ENCODE measurements at places on chromosomes 4 and X.

- DNase-seq: no peak
These were observed 405.9 kb upstream of the PITX2 start for GRCh38 chr4:111028795-111029194.

DNA sequence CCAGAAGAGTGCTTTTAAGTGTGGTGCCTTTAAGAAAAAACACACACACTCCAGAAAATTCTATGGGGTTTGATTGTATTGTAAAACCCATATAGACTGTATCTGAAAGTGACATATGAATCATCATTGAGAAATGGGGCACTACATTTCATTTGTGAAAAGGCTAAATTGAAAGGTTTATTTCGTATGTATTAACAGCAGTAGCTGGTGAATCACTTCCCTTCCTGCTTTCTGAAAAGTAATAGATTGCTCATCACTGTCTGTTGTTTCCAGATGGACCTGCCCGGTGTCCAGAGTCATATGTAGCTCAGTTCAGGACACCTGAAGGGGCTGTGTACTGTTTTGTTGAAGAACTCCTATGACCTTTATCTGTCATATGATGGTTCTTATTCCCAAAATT lies 28.1 kb upstream of the HPRT1 start:
- DNase-seq: no peak

DNA sequence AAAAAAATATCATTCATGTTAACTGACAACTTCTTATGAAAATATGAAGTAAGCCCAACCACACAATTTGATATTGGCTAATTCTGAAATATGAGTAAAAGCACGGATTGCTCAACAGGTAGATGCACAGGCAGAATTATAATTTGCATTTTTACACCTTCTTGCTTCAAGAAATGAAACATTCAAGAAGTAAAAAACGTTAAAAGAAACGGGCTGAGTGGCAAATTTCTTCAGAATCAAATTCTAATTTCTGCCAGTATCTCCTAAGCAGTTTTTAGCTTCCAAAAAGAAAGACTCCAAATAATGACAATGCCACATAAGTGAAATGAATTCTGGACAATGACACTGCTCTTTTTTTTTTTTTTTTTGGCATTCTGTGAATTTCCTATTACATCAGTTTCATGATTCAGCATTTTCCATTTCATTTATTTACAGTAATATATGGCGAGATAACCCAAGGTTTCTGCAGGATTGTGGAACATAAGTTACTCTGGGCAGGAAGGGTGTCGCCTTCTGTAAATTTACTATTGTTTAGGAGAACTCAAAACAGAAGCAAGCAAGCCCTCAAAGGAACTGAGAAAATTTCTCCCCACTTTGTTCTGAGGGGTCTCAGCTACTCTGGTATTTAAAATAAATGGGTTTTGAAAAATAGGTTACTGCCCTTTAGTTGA lies 1.4 kb downstream of the SEL1L3 start:
- DNase-seq: no peak

GRCh38 chr4:121829511-121829910 lies 5.8 kb upstream of the CCNA2 start:
- DNase-seq: no peak

GRCh38 chrX:25726539-25726938 lies 411.6 kb upstream of the MAGEB18 start:
- no peak for DNase-seq

DNA sequence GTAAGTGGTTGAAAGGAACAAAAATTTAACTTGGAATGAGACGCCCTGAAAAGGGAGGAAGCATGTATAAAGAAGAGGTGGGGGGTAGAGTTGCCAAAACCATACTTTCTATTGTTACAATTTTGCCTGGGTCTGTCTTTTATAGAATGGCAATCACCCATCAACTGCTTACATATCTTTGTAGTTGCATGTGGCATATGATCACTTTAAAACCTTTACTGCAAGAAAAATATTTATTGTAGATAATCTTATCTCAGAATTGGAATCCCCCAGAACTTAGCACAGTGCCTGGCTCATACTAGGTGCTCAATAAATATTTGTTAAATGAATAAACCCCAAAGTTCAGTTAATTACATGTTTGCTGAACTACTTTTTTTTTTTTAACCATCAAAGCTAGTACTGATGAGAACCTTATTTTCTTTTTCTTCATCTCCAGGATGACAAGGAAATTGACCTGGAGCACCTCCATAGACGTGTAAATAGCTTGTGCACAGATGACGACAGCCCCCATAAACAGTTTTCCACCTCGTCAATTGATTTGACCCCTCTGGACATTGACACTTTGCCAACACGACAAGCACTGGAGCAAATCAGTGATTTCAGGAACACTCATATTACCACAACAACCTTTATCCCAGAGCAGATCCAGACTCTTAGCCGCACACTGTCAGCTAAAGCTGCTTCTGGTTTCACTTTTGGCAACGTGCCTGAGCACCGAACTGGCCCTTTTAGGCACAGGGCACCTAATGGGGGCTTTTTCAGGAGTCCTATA lies 56.7 kb upstream of the ATOH1 start:
- no peak for DNase-seq

DNA sequence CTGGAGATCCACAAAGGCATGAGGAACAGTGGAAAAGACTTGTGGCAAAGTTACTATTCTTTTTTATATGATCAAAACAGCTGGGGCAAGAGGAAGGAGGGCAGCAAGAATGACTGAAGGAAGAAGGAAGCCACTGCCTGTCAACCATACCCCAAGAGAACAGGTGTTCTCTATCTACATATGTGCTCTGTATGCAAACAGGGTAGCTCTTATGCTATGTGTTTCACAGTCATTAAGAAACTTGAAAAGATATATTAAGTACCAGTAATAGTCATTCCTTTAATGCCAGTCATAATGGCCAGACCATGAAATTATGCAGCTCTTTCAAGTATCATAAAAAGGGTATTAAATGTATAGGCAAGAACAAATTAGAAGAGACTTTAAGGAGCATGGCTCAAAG lies 363.9 kb downstream of the KLHL13 start:
- no peak for DNase-seq

DNA sequence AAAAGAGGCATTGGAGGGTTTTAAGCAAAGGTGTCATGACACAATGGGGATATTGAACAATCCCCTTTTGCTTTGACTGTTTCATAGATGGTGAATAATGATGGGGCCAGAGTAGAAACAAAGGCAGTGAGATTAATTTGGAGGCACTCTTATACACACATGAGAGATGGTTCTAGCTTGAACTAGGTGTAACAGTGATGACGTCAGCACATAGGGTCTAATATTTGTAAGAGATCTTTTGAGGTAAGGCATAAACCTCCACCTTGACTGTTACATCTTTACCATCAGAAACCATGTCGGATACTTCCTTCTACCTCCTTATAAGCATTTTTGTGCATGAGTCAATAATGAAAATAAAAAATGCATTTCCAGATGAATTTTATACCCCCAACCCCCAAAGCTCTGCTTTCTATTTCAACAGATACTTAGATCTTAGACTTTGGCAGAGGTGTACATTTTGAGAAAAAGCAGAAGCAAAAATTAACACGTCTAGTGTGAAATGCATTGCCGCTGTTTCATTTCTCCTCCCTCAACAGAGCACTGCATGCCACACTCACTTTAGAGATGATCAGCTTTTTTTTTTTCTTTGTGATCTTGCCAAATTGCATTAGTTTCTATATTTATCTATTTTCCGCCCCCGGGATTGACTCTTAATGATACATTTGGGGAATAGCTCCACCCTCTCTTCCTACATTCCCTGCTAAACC lies 87.2 kb downstream of the HS3ST1 start:
- DNase-seq: no peak

- no peak for DNase-seq
These were observed 47.4 kb downstream of the CXXC4 start for GRCh38 chr4:104447294-104447693.

- no peak for DNase-seq
These were observed 516.1 kb upstream of the ZFP42 start for GRCh38 chr4:187479511-187479910.

DNA sequence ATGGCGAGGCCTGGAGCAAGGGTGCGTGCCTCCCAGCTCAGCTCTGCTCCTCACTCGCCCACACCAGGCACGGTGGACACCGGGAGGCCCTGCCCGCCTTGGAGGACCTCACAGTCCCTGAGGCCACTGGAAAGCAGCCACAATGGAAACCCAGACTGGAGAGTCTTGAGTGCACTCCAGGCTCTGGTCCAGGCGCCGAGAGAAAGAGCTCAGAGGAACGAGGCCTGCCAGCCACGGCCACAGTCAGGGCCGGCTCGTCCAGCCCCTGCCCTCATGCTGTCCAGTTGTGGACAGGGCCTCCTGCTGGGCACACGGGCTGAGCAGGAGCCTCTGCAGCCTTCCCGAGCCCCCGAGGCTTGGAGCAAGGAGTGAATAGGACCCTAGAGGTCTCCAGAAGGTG lies 53.3 kb upstream of the GRPEL1 start:
- no peak for DNase-seq

DNA sequence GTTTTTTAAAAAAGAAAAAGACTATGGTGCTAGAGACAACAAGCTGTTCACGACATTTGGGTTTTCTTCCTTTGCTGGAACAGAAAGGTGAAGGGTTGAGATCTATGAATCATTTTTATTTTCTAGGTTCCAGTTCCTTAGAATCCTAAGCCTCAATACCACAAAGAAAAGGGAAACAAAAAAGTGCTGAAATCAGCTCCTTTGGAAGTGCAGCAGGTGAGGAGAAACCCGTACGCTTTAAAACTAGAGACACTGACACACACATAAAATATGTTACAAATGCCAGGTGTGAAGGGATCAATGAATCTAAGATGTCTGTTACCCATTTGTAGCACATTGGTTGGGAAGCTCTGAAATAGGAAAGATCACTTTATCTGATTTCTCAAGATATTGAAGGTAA lies 125.2 kb downstream of the AREG start:
- DNase-seq: no peak

DNA sequence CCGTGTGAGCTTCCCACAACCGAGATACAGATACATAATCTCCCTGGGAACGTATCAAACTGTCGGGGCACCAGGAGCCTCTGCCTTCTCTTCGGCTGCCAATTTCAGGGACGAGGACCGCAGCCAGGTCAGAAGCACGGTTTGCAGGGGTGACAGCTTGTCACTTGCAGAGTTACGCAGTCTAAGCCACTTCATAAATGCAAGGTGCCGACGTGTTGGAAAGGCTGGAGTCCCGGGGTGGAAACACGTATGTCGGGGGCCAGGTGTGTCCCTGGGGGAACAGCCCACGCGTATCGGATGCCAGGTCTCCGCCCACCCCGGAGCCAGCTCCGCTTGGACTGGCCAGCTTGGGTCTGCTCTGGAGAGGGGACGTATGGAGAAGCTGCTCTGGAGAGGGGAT lies 76.3 kb upstream of the SHOX start:
- no peak for DNase-seq

- DNase-seq: no peak
These were observed 5.2 kb downstream of the APBB2 start for GRCh38 chr4:41209187-41209586.

- no peak for DNase-seq
These were observed 93.6 kb downstream of the LNX1 start for GRCh38 chr4:53497487-53498244.

- no peak for DNase-seq
These were observed 116.2 kb downstream of the SMIM20 start for GRCh38 chr4:26030260-26030667.

DNA sequence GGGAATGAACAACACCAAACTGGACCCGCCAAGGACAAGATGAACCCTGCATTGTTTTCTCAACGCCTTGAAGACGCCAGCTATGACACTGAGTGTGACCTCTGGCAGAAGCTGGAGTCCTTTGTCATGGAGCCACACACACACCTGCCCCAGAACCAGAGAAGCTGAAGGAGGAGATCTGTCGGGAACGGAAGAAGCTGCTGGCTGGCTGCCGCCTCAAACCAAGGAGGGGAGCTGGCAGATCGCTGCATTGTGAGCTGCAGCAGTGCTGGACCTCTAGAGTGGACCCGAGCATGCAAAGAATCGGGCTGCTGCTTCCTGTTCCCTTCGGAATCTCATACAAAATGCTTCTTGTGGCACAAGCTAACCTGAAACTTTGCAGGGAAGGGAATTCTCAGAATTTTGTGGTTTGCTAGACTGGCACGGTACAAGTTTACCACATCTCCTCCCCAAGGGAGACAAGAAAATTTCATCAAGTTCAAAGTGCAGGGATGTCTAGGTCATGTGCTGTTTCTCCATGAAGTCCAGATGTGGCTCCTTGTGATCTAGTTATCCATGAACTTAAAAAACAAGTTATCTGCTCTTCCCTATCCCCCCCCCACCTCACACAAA lies 23.4 kb upstream of the GLRB start:
- DNase-seq: no peak

GRCh38 chrX:103153661-103154060 lies 60.7 kb upstream of the NXF3 start:
- no peak for DNase-seq

- peak; percentile 0 for DNase-seq
These were observed 577 bp upstream of the GLRA2 start for GRCh38 chrX:14528629-14529289.

- DNase-seq: no peak
These were observed 225.0 kb upstream of the CXXC4 start for GRCh38 chr4:104719539-104720230.

DNA sequence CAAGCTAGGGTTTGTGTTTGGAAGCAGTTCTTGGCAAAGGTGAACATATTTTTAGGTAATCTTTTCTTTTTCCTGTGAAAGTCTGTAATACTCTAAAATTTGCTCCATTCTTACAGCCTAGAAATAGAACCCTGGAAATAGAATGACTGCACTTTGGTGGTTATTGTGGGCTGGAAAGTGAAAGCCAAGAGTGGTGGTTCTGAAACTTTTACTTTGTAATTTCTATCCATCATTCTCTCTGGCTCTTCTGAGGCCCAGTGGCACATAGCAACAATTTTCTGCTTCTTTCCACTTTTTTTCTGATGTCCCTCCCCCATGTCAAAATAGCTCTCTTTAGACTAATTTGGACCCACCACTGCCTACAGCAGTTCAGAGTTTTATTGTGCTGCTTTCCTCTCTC lies 300.4 kb upstream of the RPS6KA3 start:
- DNase-seq: no peak

GRCh38 chrX:27660878-27661277 lies 70.7 kb downstream of the DCAF8L2 start:
- DNase-seq: no peak

DNA sequence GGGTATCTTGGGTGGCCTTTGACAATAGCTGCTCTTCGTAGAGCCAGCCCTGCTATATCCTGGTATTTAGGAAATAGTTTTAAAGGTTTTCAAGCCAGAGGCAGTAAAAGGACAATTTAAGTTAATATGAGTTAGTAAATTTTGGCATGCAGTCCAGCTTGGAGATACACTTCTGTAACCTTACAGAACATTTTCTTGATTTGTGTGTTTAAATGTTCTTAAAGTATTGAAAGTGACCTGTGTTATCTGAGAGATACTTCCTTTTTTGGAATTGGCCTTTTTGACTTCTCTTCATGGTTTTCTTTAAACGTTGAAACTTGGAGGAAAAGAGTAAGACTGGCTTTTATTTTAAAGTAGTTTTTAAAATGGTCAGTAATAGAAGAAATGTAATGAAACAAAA lies 25.5 kb downstream of the PDLIM5 start:
- no peak for DNase-seq

DNA sequence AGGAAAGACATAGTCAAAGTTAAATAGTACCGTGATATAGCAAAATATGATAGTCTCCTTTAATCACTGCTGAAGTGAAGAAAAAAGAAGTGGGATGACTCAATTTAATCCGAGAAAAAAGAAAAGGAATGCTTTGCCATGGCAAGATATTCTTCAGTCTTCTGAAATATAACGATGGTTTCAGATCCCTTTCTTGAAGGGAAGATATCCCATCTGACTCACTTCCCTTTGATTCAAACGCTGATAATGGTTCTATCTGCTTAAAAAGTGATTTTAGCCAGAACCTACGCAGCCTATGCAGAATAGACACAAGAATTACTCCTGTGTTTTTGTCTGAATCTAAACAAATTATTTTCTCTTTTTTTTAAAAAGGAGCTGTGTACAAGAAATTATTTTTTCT lies 68.1 kb upstream of the FTHL17 start:
- no peak for DNase-seq

Data from NCI-H2171 (cell line).